Activated CD4-positive, CD25-positive, alpha-beta regulatory T cell treated with anti-CD3 and anti-CD28 coated beads, Interleukin-2, amount 50 U/mL, for 24 hours (primary cell): ENCODE measurements at places on chromosomes 16 and 17.
A peak's percentile ranks its signal among the peaks of the same experiment; 100 is the strongest.

DNA sequence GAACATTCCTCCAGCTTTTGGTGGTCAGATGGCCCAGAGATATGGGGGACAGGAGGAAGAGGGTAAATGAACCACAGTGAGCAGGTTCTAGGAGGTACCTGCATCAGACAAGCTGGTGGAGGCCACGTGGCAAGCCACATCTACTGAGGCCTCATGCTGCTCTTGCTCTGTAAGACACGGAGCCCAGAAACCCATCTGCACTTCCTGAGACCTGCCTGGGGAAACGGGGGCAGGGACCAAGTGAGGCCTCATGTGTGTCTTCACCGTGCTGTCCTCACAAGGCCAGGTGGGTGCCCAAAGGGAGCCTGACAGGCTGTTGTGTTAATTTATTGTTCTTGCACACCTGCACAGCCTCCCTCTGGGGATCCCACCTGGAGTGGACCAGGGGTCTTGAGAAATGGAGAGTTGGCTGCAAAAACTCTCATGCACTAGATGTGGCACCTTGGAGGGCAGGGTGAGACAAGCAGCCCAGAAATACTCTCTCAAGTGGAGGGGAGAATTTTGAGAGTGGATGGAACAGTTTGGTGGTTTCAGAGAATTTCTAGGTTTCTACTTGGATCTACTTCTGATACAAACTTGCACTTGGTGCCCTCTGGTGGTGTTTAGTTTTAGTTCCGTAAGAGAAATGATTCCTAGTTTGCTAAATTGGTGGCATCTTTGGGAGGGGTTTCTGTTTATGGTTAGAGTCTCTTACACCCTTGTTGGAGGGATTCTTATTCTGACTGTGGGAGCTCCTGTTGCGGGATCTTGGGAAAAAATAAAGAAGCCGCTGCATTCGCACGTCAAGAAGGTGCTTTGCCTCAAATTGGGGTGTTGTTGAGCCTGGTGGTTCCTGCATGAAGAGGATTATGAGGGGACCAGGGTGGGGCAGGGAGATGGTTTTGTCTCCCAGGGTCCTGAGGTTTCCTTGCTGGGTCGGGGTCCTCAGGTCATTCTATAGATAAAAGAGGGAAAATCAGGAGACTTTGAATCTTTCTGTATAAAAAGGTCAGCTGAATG lies 47.5 kb downstream of the SLC6A2 start:
- no peak for ATAC-seq

GRCh38 chr16:66895999-66896398 lies 15.7 kb downstream of the PDP2 start:
- ATAC-seq: no peak

DNA sequence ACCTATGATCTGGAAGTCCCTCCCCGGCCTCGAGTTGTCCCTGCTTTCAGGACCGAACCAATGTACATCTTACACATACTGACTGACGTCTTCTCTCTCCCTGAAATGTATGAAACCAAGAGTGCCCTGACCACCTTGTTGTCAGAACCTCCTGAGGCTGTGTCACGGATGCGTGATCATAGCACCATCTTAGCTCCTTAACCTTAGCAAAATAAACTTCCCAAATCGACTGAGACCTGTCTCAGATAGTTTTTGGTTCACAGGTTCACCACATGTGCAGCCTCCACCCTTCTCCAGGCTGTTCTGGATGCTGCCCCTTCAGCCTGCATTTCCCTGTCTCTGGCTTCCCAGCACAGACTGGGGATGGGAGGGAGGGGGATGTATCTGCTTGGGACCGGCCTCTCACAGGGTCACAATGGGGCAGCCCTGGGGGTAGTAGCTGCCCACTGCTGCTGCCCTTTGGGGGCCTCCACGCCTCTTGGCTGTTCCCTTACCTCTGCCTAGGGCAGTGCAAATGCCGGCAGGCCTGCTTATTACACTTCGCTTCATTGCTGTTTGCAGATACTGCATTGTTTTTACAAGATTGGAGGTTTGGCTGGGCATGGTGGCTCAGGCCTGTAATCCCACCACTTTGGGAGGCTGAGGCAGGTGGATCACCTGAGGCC lies 69.8 kb downstream of the NT5M start:
- ATAC-seq: no peak

DNA sequence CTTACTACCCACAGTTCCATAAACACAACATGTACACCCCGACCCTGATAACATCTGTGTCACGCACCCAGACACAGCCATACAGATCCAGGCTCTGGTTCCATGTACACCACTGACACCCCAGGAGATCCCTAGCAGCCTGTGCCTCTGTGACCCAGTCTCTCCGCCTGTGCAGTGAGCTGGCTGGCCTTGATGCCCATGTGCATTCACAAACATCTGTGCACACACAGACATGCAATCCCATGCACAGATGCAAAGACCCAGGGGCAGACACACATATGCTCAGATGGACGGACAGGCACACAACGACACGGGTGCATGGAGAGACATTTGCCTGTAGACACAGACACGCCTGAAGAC lies 4.1 kb downstream of the CCDC102A start:
- ATAC-seq: no peak

DNA sequence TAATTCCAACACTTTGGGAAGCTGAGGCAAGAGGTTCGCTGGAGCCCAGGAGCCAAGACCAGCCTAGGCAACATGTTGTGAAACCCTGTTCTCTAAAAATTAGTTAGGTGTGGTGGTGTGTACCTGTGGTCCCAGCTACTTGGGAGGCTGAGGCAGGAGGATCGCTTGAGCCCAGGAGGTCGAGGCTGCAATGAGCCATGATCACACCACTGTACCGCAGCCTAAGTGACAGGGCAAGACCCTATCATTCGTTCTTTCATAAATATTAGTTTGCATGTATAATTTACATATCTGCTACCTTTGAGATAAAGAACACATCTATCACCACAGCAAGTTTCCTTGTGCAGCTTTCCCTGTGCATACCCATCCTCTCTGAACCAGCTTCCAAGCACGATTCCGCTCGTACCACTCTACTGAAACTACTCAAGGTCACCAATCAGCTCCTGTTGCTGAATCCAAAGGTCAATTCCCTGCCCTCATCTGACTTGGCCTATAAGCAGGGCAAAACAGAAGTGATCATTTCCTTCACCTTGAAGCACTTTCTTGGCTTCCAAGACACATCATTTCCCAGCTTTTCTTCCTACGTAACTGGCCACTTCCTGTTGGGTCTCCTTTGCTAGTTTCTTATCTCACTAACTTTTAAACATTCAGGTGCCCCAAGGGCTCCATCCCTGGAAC lies 49.1 kb downstream of the GRB2 start:
- no peak for ATAC-seq

DNA sequence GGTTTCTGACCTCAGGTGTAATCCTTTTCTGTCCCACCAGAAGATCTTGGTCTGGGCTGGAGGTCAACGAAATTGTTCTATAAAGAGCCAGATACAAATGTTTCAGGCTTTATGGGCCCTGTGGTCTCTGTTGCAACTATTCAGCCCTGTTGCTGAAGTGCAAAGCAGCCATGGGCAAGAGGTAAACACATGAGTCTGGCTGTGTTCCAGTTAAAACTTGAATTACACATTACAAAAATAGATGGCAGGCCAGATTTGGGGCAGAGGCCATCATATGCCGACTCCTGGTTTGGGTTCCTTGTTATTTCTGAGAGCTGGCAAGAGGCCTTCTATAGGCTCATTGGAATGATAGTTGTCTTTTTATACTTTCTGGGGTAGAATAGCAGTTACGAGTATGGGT lies 114.4 kb downstream of the SDR42E1 start:
- no peak for ATAC-seq

DNA sequence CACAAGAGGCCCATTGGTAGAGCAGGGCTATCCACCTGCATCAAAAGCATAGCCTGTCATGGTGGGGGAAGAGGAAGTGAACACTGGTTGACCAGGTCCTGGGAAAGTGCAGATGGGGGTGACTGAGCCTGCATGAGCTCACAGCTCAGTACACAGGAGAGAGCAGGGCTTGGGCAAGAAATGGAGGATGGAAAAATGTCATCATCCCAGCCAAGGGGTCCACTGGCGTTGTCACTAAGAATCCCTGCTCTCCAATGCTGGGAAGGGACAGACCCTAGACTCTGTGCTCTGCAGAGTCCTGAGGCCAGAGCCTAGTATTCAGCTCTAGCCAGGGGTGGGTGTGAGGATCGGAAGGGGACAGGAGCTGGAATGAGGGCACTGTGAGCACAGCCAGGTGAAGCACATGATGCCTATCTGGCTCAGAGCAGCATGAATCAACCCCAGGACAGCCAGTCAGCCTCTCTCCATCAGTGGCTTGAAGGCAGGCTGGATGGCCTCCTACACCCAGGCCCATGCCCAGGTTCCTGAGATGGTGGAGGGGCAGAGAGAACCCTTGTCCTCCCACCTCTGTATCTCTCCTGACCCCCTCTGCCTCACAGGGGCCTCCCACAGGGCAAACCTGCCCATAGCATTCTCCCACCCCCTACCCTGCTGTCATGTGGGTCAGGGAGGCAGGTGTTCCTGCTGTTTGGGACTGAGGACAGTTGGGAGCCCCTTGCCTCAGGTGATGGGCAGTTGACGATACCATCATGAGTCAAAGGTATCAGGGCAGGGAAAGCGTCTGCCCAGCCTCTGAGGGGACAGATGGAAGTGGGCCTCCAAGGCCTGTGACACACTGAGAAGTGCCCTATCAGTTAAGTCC lies 13.8 kb upstream of the CTCF start:
- ATAC-seq: peak; percentile 48

- ATAC-seq: no peak
Observed at GRCh38 chr16:21574372-21574771, 25.0 kb upstream of the METTL9 start.

DNA sequence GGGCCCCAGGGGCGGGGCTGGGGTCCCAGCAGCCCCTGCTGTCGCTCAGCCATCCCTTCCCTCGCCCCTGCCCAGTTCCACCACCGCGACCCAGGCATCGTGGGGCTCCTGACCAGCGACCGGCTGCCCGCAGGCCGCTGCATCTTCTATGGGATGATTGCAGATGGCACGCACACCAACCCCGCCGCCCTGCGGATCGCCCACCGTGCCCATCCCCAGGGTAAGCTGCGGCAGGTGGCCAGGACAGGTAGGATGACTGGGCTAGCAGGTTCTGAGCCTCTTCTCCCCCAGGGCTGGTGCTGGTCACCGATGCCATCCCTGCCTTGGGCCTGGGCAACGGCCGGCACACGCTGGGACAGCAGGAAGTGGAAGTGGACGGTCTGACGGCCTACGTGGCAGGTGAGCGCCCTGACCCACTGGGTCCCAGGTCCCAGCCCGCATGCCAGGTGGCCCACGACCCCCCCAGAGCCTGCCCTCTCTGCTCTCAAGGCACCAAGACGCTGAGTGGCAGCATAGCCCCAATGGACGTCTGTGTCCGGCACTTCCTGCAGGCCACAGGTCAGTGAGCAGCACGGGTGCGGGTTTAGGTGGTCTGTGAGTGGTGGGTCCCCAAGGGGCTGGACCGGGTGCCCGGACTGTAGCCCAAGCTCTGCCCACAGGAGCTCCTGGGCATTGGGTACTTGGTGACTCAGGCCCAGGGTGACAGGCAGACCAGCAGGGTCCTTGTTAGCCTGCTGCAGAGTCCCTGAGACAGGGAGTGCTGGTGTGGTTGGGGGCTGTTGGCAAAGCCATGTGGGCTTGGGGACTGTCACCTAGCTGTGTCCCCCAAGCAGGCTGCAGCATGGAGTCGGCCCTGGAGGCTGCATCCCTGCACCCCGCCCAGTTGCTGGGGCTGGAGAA lies 2.8 kb downstream of the CEMP1 start:
- no peak for ATAC-seq

GRCh38 chr17:28763804-28764266 lies 20.0 kb downstream of the TRAF4 start:
- ATAC-seq: peak; percentile 67

DNA sequence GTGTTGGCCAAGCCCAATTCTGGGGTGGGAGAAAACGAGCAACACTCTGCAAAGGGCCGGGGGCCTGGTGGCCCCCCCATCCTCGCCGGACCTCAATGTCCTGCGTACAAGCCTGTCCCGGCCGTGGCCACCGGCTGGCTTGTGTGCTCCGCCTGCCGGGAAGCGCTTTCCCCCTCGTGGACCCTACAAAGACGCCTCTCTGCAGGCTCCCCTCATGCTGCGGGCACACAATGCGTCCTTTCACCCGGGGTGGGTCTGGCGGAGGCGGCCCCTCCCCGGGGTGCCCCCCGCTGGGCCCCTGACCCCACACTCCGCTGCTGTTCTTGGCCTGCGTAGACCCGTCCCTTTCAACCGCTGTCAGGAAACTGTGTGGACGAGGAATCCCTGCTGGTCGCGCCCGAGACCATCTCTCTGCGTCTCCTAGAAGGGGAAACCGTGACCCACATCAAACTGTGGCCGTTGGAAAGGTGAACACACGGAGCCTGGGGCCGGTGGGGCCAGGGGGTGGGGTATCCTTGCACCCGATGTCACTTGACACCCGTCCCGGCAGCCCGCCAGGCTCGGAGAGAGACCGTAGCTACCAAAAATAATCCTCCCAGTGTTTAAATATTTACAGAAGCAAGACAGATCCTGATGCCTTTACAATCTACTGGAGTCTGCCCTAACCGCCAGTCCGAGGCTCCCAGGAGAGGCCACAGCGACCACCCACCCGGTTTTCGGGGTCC lies 43.6 kb downstream of the TBC1D16 start:
- ATAC-seq: peak; percentile 8

GRCh38 chr16:67296420-67296819 lies 17.1 kb downstream of the PLEKHG4 start:
- ATAC-seq: no peak

- no peak for ATAC-seq
Observed at GRCh38 chr17:50977487-50978159, 111.5 kb upstream of the TOB1 start.

DNA sequence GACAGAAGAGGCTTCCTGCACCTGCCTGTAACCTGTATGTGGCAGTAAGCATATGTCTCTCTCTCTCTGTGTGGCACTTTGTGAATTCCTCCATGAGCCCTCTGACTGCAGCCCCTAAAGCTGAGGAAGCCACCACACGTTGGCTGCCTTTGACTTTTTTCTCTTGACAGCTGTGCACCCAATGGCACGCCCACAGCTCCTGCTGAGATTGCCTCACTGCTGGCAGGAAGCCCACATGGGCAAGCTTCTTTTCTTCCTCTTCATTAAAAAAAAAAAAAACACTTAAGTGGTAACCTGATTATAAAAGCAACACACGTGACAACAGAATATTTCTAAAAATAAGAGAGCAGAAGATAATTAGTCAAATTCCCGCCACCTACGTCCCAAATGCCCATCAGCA lies 34.0 kb upstream of the PIRT start:
- no peak for ATAC-seq

DNA sequence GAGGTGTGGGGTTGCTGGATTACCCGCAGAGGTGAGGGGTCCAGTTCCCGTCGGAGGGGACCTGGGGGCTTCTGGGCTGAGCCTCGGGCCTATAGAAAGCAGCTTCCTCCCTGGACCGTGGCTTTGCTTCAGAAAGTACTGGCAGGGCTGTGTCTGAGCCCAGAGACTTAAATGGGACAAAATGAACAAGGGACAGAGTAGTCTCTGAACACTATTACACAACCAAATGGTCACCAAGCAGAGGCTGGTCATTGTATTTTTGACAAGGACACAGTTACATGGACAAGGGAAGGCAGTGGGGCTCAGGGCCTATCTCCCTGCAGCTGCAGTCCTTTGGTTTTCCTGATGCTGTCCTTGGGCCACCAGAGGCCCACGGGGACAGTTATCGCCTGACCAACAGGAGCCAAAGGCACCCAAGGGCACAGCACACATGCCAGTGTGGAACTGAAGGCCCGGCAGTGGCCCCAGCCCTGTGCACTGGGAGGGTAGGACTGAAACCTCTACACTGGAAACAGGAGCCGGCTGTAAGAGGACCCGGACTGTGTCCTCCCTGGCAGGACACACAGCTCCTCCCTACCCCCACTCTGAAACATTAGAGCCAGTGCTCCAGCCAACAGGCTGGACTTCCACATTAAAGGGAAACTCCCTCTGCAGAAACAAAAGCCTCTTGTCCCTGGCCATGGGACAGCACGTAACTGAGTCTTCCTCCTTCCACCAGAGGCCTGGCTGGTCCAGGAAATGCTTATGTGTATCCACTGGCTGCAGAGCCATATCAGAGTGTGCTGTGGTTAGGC lies 26.0 kb upstream of the ERN1 start:
- no peak for ATAC-seq
